ENCODE measurements at places on chromosomes 3 and 15. TPM values are rescaled to one million over a fixed set of nuclear protein-coding genes. Genes with fewer than 3 reads are reported as not detected.

GOLGA8R gene
- total RNA-seq, result 2.1 TPM

DNAH12 gene
- total RNA-seq, result 3.5 TPM

ACAD9 gene
- 33.7 TPM for total RNA-seq

NTRK3 gene
- total RNA-seq, result 65.7 TPM

CKMT1B gene
- total RNA-seq, result 17.1 TPM

GOLGA8S gene
- total RNA-seq, result 0.23 TPM

ROPN1B gene
- total RNA-seq, result 3.2 TPM

FBXW12 gene
- total RNA-seq, result 1.8 TPM

PRR20G gene
- not detected for total RNA-seq

LRRC2 gene
- total RNA-seq, result 1.2 TPM

CCDC9B gene
- 1.4 TPM for total RNA-seq

MEX3B gene
- total RNA-seq, result 38.1 TPM

HYAL3 gene
- 9.7 TPM for total RNA-seq

MCTP2 gene
- 3.2 TPM for total RNA-seq

HDC gene
- 22.1 TPM for total RNA-seq

COL6A5 gene
- total RNA-seq, result 0.69 TPM

KY gene
- total RNA-seq, result 1.6 TPM

GNAT1 gene
- total RNA-seq, result not detected

IRAK2 gene
- total RNA-seq, result 6.0 TPM

AMT gene
- 3.9 TPM for total RNA-seq

GOLGA6L6 gene
- not detected for total RNA-seq

LPCAT4 gene
- 23.3 TPM for total RNA-seq

VIPR1 gene
- 0.46 TPM for total RNA-seq

RHCG gene
- 1.8 TPM for total RNA-seq

KBTBD8 gene
- 18.5 TPM for total RNA-seq

KLHL6 gene
- total RNA-seq, result 1.4 TPM

MYLK gene
- total RNA-seq, result 13.6 TPM

FMN1 gene
- total RNA-seq, result 2.1 TPM

ROBO2 gene
- 411 TPM for total RNA-seq

TLR9 gene
- under 0.01 TPM for total RNA-seq

NOX5 gene
- 0.23 TPM for total RNA-seq

TIPIN gene
- 15.0 TPM for total RNA-seq

ISL2 gene
- not detected for total RNA-seq

PEX5L gene
- 36.2 TPM for total RNA-seq

FRMD5 gene
- total RNA-seq, result 27.9 TPM

DPP8 gene
- 87.9 TPM for total RNA-seq

ADAMTS17 gene
- 6.0 TPM for total RNA-seq

DUOXA2 gene
- not detected for total RNA-seq

NUDT16 gene
- 15.0 TPM for total RNA-seq

TSEN2 gene
- total RNA-seq, result 33.4 TPM

CORO2B gene
- 19.6 TPM for total RNA-seq

PSTPIP1 gene
- total RNA-seq, result 0.23 TPM

PLA2G4E gene
- not detected for total RNA-seq

SST gene
- total RNA-seq, result 80.5 TPM

NMNAT3 gene
- total RNA-seq, result 6.9 TPM

Measured in diencephalon (tissue), 1 donor.